ENCODE measurements at places on chromosomes 6 and 20. TPM values are rescaled to one million over a fixed set of nuclear protein-coding genes. Genes with fewer than 3 reads are reported as not detected.

DNA sequence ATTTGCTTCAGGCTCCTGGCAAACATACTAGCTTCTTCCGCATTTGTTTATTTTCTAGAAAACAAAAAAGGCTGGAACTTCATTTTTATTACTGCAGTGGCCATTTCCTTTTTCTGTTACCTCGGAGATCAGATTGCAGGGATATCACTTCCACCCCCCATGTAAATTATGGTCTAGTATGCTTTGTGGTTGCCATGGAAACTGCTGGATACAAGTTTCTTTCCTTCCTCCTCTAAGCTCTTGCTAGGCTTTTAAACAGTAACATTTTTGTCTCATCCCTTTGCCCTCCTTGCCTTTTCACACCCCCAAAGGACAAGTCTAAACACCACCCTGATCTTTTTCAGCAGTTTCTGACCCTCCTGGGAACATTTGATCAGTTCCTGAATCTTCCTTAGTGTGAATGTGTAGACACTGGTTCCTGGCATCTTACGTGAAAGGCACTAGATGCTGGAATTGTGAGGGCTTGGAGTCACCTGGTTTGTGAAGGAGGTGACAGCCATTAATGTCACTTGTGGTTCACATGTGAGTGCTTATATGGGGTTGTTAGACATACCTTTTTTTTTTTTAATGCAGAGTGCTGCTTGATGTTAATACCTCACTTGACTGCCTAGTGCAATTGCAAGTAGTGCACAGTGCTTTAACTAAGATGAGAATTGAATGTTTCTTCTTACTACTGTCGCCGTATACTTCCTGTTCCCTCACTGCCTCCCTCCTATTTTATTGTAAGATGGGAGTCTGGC is 181.6 kb downstream of the JARID2 start:
- no peak for DNase-seq

- DNase-seq, result no peak
Measured at GRCh38 chr20:2405693-2406065, 25.0 kb downstream of the TGM6 start.

The ASIP gene
- total RNA-seq, result not detected

- DNase-seq, result no peak
Measured at GRCh38 chr20:56788041-56788670, 159.1 kb downstream of the TFAP2C start.

- no peak for DNase-seq
Measured at GRCh38 chr6:128117916-128118315, 217.1 kb upstream of the THEMIS start.

GRCh38 chr6:50846144-50846851 is 27.6 kb downstream of the TFAP2B start:
- no peak for DNase-seq
